Natural killer cell (primary cell): ENCODE measurements at places on chromosomes 4 and X. TPM values are rescaled to one million over a fixed set of nuclear protein-coding genes. Genes with fewer than 3 reads are reported as not detected.

GRCh38 chr4:129603241-129603931, 507.4 kb downstream of the C4orf33 start:
- no peaks in the 10 kb centered on the region for H3K27me3 ChIP-seq
- no peak overlapping the region for H3K27ac ChIP-seq
- DNase-seq: no peak
- no peak overlapping the region for H3K4me3 ChIP-seq
- H3K36me3 ChIP-seq: no peaks in the 10 kb centered on the region

GRCh38 chr4:94504545-94504944, 52.8 kb downstream of the PDLIM5 start:
- no peaks in the 10 kb centered on the region for H3K27me3 ChIP-seq
- no peak for DNase-seq
- H3K4me3 ChIP-seq: no peak overlapping the region
- no peaks in the 10 kb centered on the region for H3K36me3 ChIP-seq
- no peaks in the 10 kb centered on the region for H3K4me1 ChIP-seq

Gene MAGEE2
- total RNA-seq: not detected

Gene N4BP2
- total RNA-seq: 17.5 TPM

- H3K4me3 ChIP-seq: no peak overlapping the region
- H3K27ac ChIP-seq: no peak overlapping the region
- no peak for DNase-seq
Measured at GRCh38 chr4:76256968-76257367, 5.4 kb downstream of the FAM47E start.

Gene UGT2B17
- not detected for total RNA-seq
